ENCODE measurements at places on chromosomes 6 and 20.

GRCh38 chr20:36128463-36129159 is 25.9 kb upstream of the EPB41L1 start:
- no peak for DNase-seq

DNA sequence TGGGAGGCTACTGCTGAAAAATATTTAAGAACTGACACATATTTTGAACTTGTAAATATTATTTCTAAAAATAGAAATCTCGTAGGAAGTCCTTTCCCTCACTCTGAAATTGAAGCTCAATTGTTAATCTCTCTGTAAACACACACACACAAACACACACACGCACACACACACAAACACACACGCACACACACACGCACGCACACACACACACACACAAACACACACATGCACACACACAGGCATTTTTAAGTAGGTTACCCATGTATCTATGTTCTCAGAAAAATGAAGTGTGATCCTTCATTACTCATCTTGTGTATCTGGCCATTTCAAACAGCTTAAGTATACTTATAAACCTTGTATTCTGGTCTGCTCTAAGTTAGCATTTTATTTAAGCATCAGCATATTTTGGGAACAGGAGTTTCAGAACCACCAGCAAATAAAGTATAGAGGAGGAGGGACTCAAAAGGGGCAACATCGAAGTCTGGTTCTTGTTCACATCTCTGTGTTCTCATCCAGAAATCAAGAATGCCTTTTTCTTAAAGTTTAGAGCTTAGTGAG is 11.6 kb downstream of the CCN6 start:
- DNase-seq, result no peak

DNA sequence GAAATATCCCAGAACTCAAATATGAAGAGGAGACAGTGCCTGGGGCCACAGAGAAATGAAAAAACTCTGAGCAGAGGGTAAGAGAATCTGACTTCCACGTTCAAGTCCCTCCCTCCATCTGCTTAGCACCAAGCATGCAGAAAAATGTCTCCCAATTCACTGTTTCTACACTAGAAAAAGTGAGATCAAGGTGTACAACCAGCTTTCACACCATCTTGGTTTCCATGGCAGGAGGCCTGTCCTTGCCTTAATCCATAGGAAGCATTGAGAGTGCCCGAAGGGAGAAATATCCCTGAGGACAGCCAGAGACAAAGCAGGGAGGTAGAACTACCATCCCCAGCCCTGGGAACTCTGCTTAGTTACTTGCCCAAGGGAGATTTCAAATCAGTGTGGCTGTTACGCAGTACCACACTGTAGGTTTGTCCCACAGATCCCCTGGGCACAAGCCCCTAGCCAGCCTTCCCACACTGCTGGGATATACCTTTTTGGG is 82.9 kb downstream of the SCML4 start:
- DNase-seq, result no peak

- DNase-seq, result no peak
Measured at GRCh38 chr20:42346189-42347170, 728.3 kb upstream of the CHD6 start.

DNA sequence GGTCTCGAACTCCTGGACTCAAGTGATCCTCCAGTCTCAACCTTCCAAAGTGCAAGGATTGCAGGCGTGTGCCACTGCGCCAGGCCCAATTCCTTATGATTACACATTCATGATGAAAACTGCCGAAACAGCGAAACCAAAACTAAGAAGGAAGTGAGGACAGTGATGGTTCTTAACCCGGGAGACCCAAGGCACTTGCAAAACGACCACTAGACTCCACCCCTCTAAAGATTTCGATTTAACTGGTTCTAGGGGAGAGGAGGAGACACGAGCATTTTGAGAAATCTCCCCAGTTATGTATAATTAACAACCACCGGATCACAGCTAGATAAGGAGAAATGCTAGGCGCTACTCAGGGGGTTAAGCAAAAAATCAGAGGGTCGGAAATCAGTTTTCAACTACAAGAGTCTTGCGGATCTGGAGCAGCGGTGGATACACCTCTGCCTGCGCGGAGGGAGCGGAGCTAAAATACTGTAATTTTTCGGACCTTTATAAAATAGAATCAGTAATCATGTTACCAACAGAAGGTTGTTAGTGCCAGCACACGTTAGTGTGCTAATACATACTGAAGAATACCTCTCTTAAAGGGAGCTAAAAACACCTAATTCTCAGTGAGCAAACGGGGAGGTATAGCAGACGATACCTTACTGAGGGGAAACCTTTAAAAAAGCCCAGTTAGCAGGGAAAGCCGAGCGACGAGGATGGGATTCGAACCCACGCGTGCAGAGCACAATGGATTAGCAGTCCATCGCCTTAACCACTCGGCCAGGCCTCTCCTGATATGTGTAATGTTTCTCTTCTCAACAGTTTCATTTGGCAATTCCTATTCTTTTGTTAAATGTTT is 60.0 kb upstream of the BTN3A2 start:
- no peak for DNase-seq

DNA sequence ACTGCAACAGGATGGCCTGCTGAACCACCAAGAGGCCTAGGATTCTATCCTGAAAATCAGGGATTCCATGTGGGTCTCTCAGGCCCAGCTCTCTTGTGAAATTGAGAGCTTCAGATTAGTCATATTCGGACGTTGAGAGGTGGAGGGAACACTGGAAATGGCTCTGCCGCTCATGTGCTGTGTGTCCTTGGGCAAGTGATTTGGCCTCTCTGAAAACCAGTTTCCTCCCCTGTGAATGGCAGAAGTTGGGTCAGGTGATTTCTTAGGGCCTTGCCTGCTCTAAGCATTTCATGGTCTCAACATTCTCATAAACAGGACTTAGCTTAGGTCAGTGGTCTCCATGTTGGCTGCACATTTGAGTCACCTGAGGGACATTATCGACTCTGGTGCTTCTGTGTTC is 470.1 kb downstream of the PREX1 start:
- no peak for DNase-seq

GRCh38 chr6:131172222-131172621 is 37.0 kb downstream of the AKAP7 start:
- DNase-seq, result no peak

DNA sequence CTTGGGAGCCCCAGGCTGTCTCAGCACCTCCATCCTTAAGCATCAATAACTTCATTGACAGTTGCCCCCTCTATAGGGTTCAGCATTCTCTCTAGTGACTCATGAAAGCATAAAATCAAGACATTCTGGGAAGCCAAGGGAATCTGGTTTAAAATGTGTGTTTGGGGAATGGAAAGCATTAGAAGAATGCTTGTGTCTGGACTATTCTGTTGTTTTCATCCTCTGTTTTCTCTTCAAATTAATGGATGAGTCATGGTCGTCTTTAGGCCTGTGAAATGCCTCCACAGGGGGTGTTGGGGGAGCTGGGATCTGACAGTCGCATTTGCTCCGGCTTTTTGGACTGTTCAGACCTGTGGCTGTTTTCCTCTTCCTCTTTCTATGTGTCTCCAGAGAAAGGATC is 279.7 kb downstream of the CDC5L start:
- no peak for DNase-seq

GRCh38 chr6:133806382-133807140 is 82.4 kb upstream of the TCF21 start:
- DNase-seq, result no peak

- DNase-seq, result no peak
Measured at GRCh38 chr6:125066964-125067363, 86.6 kb upstream of the TPD52L1 start.

DNA sequence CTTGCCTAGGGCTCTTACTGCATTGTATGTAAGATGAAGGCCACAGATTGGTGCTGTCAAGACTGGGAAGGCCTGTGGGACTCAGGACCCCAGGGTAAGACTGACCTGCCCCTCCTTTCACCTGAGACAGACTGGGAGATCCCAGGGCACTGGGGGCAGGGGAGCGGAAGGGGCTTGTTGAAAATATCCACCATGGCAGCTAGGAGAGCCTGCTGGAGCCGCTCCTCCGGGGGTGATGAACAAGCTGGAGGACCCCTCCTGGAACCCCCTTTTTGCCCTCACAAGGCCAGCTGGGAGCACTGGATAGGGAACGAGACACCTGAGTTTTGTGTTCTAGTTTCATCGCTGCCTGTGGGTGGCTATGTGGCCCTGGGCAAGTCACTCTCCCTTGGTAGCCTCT is 9.2 kb upstream of the SDCBP2 start:
- no peak for DNase-seq

DNA sequence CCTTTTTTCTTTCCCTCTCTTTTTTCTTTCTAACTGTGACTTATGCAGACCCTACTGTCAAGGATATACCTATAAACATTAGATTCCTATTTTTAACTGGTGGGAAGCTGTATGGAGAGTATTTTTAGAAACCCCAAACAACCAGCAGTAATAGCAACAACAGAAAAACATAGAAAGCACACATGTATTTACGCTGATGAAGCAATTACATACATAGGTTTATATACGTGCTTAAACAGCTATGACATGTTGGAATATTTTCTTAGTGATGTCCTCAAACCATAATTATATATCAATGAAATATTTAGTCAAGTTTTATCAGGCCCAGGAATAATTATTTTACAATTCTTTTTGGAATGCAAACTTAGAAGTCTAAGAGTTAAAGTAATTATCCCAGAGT is 294.3 kb upstream of the SOX4 start:
- DNase-seq, result no peak

DNA sequence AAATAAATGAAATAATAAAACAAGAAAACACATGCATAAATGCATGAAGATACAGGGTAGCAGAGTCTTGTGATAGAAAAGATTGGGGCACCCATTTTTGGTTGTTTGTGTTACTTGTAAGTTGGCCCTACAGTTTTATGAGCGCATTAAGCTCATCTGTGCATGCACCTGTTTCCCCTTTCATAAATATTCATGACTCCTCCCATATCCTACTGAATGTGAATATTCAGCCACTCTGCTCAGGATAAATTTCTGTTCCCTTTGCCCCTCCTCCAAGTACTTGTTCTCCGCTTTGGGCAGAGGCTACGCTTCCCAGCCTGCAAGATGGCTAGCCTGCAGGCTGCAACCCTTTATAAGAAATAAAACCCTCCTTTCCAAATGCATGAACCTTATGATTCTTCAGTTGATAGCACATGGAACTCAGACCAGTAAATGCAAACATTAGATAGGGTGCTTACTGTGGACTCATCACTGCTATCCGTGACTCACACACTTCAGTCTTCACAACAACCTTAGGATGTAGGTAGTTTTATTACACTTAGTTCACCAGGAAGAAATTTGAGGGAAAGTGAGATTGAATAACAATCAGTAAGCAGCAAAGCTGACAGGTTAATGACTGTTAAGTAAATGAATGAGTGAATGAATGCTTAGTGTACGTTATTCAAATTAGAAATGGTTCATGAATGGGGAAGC is 15.0 kb downstream of the ALDH8A1 start:
- no peak for DNase-seq

GRCh38 chr6:38593409-38593808 is 46.3 kb downstream of the BTBD9 start:
- no peak for DNase-seq

- no peak for DNase-seq
Measured at GRCh38 chr6:44161997-44162338, 3.3 kb downstream of the CAPN11 start.

DNA sequence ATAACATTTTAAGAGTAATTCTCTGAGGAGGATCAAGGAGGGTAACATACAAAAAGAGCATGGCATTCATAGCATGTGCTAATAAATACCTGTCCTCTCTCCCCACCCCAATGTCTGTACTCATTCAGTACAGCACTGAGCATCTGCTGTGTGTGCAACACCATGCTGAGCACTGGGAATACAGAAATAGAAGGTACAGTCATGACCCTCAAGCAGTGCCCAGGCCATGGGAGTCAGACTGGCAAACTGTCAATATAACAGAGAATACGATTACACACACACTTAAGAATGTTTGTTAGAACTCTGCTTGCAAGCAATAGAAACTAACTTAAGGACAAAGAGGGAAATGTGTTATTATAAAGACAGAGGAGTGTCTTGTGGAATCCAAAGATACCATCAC is 24.7 kb upstream of the ZFAND3 start:
- no peak for DNase-seq

DNA sequence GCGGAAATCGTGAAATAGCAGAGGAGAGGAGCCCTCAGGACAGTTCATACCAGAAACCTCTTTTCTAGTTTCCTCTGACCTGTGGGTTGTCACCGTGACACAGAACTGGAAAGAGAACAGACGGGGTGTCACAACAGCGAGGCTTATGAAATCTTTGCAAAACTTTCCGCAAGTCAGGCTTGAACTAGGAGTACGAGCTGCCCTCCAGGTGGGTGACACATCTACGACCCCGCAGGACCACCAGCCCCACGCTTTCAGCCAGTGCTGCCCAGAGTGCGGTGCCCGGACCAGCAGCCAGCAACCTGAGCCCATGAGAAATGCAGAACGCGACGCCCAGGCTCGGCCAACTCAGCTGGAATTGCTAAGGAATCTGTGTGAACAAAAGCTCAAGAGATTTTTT is 30.8 kb downstream of the WRNIP1 start:
- no peak for DNase-seq

- DNase-seq, result no peak
Measured at GRCh38 chr6:129104560-129104959, 221.6 kb downstream of the LAMA2 start.

DNA sequence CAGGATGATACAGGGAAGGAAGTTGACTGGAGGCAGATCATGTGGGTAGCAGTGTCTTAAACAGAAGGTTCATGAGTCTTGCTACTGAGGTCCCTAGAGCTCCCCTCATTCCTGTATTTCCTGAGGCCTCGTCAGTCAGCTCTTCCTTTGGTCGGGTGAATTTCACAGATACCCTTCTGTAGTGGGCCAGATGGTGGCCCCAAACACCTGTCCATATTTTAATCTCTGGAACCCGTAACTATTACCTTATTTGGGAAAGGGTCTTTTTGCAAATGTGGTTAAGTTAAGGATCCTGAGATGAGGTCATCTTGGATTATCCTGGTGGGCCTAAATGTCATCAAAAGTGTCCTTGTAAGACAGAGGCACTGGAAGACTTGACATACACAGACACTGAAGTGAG is 9.6 kb downstream of the KCNS1 start:
- DNase-seq, result no peak

- no peak for DNase-seq
Measured at GRCh38 chr6:97322811-97323210, 39.8 kb upstream of the MMS22L start.

DNA sequence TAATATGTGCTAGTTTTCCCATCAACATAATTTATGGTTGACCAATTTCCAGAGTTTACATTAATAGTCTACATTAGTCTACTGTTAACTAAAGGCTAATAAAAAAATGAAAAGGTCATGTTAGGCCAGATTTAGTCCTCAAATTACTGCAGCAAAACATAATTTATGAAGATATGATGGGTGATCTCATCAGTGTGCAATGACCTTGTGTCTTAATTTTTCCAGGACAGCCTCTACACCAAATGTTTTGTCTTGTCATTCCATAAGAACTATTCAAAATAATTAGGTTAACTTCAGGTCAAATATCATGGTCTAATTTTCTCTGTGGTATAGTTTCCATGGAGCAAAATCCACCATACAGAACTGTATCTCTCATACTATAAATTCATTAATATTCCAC is 234.2 kb downstream of the COL12A1 start:
- DNase-seq, result no peak

- no peak for DNase-seq
Measured at GRCh38 chr20:62707921-62708521, 615 bp upstream of the NTSR1 start.

All from activated T-helper 1 cell treated with anti-CD3 and anti-CD28 coated beads, Interleukin-2, amount 50 U/mL, for 16 hours (primary cell).